ENCODE measurements at places on chromosomes 7 and 10.

DNA sequence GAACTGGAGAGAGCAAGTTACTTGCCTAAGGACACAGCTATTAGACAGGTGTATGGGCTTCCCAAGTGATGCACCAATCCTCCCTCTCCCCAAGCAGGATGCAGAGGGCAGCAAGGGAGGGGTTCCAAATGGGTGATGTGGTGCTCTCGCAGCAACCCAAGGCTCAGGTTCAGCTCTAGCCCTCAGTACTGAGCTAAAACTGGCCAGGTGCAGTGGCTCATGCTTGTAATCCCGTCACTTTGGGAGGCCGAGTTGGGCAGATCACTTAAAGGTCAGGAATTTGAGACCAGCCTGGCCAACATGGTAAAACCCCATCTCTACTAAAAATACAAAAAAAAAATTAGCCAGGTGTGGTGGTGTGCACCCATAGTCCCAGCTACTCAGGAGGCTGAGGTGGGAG, 40.7 kb downstream of the GPRIN2 start:
- no peak for DNase-seq

- no peak for DNase-seq
Measured at GRCh38 chr10:102040305-102041050, 15.5 kb downstream of the ARMH3 start.

DNA sequence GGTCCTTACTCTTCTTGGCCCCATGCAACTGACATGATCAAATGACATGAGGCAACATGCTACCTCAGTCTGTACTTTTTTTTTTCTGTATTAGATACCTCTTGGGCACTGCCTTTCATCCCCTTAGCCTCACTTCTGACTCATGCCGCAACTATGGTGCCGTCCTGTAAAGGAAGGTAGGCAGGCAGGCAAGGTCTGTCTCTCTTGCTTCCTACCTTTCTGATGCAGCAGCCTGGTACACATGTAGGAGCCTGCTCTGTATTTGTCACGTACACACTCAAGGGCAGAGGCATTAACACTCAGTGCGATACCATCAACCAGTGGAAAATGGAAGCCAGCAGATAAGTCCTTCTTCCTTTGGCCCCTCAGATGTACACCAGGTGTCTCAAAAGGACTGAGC, 146.7 kb downstream of the ATE1 start:
- no peak for DNase-seq

- no peak for DNase-seq
Measured at GRCh38 chr10:113087165-113088029, 137.3 kb downstream of the TCF7L2 start.

GRCh38 chr10:72322280-72323058, 32.2 kb downstream of the DNAJB12 start:
- peak; percentile 37 for DNase-seq

DNA sequence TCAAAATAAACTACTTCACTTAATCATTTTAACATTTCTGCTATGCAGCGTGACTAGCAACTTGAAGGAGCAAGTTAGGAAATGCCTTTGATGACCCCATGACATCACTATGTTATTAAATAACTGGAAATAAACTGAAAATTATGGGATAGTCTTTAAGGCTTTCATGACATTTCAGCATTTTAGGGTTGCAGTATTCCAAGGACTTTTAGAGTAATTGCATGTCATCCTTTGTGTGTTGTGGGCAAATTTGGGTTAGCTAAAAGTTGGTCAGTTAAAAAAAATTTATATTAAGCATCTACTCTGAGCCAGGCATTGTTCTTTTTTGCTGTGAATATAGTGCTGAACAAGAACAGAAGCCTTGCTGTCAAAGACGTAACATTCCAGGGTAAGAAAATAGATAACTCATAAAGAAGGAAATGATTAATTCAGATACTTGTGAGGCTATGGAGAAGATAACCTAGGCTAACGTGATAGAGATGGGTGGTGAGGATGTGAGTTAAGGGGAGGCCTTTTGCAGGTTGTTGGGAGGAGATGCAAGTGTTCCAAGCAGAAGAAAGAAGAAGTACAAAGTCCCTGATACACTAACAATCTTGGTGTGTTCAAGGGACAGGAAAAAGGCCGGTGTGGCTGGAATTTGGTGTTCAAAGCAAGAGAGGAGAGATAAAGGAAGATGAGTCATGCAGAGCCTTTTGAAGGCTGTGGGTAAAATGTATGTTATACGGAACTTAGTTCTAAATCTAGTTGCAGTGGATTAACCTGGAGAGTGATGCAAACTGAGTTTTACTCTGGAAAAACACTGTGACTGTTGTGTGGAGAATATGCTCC, 610.2 kb downstream of the AUTS2 start:
- no peak for DNase-seq

DNA sequence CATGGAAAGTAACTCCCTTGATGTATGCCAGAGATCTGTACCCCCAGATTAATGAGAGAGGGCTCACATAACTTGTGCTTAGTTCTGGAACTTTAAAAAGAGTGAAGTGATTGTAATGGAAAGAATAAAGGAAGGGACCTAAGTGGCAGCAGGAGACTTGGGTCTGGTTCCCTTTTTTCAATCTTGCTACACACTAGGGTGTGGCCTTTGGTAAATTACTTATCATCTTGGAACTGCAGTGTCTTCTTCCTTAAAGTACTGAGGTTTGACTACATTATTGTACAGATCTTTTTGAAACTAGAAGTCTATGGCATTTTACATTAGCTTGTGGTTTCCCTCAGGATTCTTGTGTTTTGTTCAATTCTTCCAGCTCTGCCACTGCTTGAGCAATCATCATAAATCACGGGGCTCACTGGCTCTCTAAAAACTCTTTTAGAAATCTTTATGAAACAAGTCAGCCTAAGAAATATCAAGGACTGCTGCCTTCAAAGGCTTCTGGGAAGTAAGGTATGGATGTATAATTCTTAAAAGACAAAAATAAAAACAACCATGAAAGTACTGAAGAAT, 22.5 kb upstream of the CHRM2 start:
- DNase-seq, result no peak

DNA sequence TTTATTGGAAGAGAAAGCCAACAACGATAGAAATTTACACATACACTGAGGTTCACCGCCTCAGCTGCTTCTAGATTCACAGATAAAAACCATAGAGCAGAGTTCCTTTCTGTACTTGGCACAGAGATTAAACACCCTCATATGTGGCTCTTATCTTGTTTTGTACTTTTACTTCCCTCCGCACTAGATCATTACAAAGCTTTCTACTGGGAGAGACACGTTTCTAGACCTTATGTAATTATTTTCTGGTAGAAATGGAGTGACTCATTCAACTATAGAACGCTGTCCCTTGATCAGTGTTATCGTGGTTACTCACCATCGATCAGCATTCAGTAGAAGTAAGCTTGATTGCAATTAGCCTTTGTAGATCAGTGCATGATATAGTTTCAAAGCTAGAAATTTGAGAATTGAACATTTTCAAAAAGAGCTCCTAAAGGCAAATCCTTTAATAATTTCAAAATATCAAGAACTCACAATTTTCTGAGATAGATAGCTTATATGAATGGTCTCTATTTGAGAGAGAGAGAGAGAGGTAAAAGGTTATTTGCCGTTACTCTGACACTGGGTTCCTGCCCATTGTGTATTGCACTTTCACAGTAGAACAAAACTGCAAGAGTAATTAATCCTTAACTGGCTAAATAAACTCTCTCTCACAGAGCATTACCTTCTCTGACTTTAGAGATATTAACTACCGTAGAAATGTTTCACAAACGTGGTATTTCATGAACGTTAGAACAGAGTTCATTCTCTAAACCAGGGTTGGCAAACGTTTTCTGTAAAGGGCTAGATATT, 26.1 kb upstream of the DNAJC1 start:
- no peak for DNase-seq

DNA sequence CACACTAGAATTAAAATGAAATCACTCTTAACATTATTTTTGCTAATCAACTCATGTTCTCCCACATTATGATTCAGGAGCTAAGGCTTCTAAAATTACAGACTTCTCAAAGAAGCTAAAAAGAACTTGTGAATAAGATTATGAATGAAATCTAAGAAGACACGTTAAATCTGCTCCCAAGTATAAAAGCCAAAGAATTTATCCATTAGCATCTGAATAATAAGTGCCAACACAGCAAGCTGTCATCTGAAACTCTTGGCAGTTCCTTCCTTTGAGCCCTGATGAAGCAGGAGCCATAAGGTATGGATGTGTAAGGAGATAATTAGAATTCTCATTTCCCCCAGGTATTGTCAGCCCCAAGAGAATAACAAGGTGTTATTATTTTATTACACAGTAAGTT, 50.3 kb downstream of the TPK1 start:
- no peak for DNase-seq

DNA sequence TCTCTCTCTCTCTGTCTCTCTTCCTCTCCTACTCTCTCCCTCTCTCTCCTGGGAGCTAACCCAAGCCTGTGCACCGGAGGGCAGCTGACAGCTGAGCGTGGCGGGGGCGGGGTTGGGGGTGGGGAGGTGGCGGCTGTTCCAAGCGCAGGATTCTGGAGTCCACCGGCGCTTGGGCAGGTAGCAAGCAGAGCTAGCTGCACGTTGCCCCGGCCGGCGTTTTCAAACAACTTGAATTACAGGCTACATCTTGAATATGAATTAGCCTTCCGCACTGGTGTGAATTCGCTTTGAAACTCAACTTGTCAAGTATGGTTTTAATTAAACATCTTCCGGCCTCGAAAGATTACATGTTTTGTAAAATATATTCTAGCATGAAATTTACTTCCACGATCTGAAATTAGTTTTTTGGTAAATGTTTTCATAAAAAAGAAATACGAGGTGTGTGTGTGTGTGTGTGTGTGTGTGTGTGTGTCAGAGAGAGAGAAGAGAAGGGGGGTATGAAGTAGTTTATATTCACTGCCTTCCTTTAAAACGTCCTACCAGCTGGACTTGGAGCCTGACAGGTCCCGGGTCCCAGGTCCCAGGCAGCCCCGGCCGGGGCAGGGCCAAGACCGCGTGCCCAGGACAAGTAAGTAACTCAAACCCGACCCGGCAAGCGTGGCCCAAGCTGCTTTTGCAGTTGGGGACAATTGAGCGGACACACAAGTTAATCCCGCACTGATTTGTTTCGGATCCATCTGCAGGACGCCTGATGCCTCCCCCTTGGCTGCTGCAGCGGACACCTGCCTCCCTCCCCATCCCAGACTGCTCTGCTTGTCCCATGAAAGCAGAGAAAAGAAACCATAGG, 9.0 kb upstream of the DLX6 start:
- DNase-seq, result no peak

- DNase-seq, result no peak
Measured at GRCh38 chr10:78964952-78965633, 103.7 kb upstream of the ZMIZ1 start.

- DNase-seq, result no peak
Measured at GRCh38 chr7:131255242-131255641, 72.4 kb upstream of the MKLN1 start.

GRCh38 chr10:80144067-80144695, 11.7 kb downstream of the PLAC9 start:
- no peak for DNase-seq

- DNase-seq, result no peak
Measured at GRCh38 chr7:18831943-18832342, 285.5 kb downstream of the TWIST1 start.

GRCh38 chr7:105429746-105430612, 41.3 kb upstream of the SRPK2 start:
- peak; percentile 9 for DNase-seq

DNA sequence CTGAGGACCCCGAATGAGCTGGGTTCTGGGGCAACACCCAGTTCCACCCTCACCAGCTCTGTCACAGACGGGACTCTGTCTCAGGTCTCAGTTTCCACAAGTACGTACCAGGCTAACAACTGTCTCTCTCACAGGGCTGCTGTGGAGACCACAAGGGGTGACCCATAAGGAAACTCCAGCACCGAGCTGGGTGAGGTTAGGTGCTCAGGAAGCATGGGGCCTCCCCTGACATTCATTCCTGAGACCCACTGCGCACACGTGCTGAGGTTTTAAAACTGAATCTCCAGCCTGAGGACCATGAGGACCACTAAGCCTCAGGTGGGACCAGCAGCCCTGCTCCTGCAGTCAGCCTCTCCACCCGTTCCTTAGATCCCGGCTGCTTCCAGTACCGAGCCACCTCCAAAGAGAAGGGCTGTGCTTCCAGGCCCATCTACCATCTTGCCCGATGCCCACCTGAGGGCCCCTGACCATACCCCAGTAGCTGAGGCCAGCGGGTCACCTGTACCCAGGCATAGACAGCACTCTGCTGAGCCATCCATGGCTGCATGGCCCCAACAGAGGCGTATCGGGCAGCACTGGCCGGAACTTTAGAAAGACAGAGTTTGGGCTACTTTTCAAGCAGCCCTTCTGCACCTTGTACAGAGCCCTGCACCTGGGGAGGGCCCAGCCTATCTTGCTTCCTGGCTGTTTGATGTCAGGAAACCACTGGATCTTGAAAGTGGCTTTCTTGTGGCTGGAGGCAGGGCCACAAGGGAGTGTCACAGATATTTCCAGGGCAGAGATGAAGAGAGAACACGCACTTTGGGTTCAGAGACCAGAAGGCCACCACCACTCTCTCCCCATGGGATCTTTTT, 18.7 kb downstream of the HSPA12A start:
- peak; percentile 11 for DNase-seq

DNA sequence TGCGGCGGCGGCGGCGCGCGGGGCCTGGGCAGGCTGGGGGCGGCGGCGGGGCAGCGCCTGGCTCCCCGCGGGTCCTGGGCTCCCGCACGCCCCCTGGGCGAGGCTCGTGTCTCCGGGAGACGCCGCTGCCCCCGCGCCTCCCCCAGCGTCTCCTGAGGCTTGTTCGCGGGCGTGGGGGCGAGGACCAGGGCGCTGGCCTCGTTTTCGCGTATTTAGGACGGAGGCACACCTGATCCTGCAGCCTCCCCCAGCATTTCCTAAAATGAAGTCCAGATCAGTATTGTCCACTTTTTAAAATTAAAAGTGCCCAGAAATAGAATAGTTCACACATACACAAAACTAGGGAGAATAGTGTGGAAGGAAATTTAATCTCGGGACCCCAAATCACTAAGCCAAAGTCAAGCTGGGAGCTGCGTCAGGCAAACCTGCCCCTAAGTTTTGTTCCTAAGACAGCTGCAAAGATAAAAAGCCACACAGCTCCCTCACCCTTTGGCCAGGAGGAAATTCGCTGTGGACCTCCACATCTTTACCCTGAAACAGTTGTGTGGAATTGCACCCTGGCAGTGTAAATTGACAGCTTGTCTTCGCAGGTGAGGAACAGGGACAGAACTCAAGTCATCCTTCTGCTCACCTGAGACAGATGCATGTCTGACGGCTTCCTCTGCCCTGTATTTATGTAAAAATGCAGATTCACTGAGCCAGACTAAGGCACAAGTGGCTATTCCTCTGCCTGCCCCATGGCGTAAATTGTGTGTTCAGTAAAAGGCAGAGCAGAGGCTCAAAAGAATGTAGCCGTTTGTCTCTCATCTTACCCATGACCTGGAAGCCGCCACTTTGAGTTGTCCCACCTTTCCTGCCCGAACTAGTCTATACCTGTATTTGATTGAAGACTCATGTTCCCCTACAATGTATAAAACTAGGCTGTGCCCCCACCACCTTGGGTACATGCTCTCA, 740 bp downstream of the GALNT11 start:
- no peak for DNase-seq

GRCh38 chr10:75033399-75034130, 77.9 kb upstream of the SAMD8 start:
- DNase-seq, result no peak

- no peak for DNase-seq
Measured at GRCh38 chr10:46557319-46558121, 1.1 kb upstream of the GPRIN2 start.

GRCh38 chr7:139582671-139583155, 59.2 kb downstream of the CLEC2L start:
- no peak for DNase-seq

- no peak for DNase-seq
Measured at GRCh38 chr7:68963552-68963951, 634.7 kb upstream of the AUTS2 start.

GRCh38 chr10:9018195-9019173, 964.0 kb downstream of the GATA3 start:
- no peak for DNase-seq

GRCh38 chr7:36224934-36225858, 72.1 kb downstream of the EEPD1 start:
- DNase-seq, result no peak
